T-cell (primary cell): ENCODE measurements at places on chromosomes 11 and 22. TPM values are rescaled to one million over a fixed set of nuclear protein-coding genes. Genes with fewer than 3 reads are reported as not detected.

SYT8 gene
- not detected for total RNA-seq

ARAP1 gene
- 125 TPM for total RNA-seq

UBQLN3 gene
- 0.16 TPM for total RNA-seq

CDCA5 gene
- 1.7 TPM for total RNA-seq

MPZL2 gene
- total RNA-seq, result 5.6 TPM

TEX54 gene
- total RNA-seq, result not detected
